ENCODE measurements at places on chromosomes 1 and 21. TPM values are rescaled to one million over a fixed set of nuclear protein-coding genes. Genes with fewer than 3 reads are reported as not detected.

Gene RGS5
- 29.6 TPM for total RNA-seq

- DNase-seq = no peak
Measured at GRCh38 chr21:46211786-46212720, 16.5 kb downstream of the LSS start.

DNA sequence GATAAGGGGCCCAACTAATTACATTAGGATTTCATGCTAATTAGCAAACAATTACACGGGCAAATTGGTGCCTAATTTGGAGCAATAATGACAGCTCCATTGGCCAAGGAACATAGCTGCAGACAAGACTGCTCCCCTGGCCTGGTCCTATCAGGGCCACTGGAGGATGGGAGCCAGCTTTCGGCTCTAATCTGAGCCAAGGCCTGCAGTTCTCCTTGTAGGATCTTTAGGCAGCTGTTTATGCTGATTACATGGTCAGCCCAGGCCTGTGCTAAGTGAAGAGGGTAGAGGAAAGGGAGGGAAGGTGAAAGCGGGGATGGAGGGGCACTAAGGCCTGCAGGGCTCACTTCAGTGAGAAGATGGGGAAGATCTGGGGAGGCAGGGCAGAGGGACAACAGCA, 12.4 kb upstream of the ADGRB2 start:
- DNase-seq = no peak

DNA sequence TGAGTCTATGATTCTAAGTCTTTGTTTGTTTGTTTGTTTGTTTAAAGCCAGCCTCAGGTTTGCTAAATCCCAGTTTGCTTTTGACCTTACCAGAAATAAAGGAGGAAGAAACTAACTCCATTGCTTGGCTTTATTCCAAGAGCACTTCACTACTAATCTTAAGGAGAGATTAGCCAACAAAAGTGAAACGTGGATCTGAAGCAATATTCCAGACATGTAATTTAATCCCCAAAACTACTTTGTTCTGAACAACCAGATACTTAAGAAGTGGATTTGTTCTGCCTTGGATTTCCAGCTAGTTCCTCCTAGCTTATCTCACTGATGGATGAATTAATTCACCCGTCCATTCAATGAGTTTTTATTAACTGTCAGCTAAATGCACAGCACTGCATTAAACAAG, 15.9 kb upstream of the CEP350 start:
- DNase-seq = no peak

GRCh38 chr1:54008876-54009275, 9.1 kb downstream of the LDLRAD1 start:
- DNase-seq = no peak

All from A172 (cell line).